Activated naive CD4-positive, alpha-beta T cell (primary cell): ENCODE measurements at places on chromosomes 2 and 18.

DNA sequence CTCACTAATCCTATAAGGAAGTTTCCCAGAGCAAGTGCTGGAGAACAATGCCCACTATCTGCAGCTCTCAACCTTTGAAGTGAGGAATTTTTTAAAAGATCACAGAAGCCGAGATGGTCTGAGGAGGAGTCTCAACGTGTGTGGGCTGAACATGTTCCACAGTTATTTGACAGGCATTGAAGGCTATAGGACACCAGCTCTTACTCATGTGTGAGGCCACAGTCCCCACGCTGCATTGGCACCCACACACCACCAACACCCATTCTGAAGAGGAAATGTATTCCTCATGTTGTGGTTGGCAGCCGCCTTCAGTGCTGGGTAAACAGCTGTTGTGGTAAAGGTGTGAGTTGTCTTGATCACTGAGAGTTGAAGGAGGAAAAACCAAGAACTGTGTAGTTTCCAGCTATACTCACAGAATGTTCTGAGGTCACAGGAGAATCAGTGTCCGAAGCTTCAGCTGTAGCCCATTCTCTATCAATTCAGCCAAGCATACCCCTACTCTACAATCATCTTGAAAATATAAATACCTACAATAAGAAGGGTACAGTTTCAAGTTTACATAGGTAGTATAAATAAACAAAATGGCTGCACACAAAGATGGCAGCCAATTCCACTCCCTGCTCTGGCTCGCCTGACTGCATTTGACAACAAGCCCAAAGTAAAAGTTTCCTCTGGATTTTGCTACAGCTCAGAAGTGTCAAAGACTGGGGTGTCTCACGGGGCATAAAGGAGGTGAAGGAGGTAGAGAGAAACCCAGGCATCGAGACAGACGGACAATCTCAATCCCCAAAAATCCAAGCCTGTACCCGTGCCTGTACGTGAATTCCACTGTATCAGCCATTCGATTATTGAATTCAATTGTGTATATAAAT lies 12.1 kb downstream of the CD226 start:
- DNase-seq = peak; percentile 61

DNA sequence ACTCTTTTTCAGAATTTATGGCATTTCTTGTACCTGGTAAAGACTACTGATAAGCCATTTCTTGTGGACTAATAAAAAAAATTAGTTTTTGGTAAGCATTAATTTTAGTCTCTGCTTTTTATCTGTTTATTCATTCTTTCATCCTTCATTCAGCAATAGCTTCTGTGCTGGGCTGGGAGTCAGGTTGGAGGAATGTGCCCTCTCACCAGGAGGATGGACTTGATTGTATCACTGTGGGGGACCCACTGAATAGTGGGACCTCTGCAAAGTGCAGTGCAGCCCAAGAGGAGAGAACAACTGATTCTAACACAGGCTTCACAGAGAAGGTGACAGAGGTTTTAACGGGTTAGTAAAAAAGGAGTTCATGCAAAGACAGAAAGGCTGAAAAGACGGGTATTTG lies 39.1 kb downstream of the CDC42EP3 start:
- DNase-seq = no peak

- DNase-seq = no peak
These were observed 139.5 kb downstream of the METTL4 start for GRCh38 chr18:2431806-2432205.

- no peak for DNase-seq
These were observed 216.0 kb upstream of the HAAO start for GRCh38 chr2:43008388-43008787.

DNA sequence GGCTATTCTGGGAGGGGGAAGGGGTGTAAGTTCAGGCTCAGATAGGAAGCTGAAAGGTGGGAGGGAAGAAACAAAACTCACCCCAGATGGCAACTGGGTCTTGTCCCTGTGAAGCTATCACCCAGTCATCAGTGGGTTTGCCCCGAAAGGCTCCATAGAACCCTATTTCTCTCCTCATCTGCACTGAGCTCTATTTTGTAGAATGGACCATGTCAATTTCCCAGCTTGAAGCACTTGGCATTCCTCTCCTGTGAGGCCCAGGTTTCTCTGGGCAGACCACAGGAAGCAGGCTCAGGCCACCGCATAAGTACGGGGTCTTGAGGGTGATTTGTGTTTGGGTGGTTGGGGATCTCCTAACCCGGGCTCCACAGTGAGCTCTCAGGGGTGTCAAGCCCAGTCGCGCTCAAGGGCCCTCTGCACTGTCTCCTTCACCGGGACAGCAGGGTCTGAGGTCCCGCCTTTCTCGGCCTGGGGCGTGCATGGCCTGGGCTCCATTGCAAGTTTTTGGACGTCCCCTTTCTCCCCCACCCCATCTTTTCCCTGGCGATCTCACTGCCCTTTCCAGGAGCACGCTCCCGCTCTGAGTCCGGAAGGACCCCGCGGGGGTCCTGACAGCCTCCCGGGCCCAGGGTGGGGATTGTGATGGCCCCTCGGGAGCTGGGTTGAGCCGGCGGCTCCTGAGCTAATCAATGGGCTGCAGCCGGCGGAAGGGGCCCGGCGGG lies 27.3 kb upstream of the NOTO start:
- no peak for DNase-seq

GRCh38 chr2:140417504-140417903 lies 1637.3 kb upstream of the NXPH2 start:
- no peak for DNase-seq

DNA sequence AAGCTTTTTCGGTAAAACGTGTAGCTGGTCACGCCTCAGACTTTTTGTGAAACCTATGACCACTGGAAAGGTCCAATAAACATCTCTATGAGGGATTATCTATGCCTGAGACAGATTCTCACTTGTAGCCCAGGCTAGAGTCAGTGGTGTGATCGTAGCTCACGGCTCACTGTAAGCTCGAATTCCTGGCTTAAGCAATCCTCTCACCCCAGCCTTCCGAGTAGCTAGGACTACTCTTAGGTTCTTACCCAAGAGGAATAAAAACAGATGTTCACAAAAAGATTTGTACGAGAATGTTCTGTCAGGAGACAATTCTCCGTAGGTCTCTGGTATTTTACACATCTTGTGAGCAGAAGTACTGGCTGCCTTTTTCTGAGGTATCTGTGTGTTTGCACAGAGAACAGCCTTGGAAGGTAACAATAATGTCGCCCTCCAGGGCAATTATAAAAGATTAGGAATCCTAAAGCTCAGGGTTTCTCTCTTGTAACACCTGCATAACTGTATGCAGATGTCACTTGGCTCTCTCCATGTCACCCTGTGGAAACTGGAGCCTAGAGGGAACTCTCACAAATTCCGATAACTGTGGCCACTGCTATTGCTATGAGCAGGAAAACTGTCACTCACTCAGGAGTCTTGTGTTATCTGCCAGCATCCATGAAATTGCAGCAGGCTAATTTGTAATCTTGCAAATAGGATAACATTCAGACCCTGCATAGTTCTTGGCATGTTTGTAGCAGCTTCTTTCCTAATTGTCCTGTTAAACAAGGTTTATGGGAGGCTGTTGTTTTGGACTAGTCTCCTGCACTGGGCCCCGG lies 25.5 kb upstream of the RALBP1 start:
- DNase-seq = no peak

DNA sequence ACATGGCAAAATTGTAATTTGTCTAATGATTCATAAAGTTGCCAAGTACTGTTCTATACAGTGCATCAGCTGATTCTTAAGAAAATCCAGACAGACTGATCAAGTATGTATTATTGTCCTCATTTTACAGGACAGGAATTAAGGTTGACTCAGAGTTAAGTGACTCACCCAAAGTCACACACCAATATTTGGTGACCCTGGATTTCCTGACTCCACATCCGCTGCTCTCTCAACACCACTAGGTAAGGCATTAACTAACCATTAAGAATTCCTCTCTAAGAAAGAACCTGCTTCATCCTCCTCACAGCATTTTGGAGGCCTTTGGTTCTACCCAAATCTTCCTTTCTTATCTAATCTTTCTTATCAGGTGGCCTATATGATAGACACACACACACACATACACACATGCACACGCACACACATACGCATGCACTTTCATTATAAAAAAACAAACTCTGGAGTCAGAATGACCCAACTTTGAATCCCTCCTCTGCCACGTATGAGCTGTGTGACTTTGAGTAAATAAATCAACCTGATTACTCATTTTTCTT lies 150.8 kb downstream of the ANKRD44 start:
- DNase-seq = no peak

GRCh38 chr2:7083580-7084509 lies 166.6 kb downstream of the RNF144A start:
- DNase-seq = no peak

GRCh38 chr18:32386471-32386870 lies 84.2 kb downstream of the GAREM1 start:
- no peak for DNase-seq

- DNase-seq = no peak
These were observed 117.1 kb upstream of the SERTAD2 start for GRCh38 chr2:64770781-64771334.

GRCh38 chr2:223051693-223052289 lies at the start of gene KCNE4:
Gene KCNE4 (plus strand): TSS chr2:223052190. CDS start chr2:223052831, 641 bp downstream.
- DNase-seq = no peak

DNA sequence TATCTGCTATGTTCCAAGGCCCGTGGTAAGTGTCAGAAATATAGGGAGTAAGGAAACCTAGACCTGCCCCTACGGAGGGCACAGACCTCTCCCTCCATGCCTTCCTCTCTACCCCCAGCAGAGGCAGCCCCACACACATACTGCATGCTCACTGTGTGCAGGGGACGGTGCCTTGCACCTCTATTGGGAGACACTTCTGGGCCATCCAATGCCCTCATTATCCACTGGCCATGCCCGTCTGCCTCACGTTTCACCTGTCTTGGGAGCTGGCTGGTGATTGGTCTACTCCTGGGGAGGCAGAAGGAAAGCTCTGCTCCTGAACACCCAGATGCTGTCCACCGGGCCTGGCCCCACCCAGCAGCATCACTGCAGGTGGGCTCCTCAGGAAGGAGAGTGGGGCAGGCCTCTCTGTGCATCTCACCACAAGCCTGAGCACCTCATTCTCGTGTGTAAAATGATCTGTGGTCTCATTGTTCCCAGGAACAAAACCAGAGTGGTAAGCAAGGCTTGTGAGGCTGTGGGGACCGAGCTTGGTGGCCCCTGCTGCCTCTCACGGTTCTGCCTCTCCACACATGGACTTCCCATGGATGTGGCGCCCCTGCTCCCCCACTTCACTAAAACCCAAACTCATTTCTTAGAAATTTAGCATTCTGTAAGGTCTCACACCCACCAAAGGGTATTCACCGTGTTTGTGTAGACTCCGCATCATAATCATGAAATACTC lies 312.5 kb upstream of the HS6ST1 start:
- no peak for DNase-seq

DNA sequence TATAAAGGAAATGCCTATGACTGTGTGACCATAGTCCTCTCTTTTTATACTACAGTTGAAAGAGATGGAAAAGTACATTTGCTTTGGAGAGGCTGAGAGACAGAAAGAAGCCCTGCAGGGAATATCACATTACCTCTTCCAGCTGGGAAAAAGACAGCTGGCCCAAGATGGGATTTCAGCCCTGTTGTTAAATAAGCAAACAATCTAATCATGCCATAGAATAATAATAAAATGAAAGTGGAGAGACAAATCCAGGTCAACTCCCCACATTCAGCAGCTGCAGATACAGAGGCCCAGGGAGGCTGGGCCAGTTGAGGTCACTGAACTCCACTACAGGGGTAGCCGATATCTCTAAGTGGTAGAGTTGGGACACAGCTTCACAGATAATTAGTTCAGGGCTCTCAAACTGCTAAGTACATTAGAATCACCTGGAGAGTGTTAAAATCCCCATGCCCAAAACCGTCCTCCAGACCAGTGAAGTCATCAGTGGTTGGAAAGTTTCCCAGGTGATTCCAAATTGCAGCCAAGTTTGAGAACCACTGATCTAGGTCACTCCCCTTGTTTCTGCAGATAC lies 81.9 kb downstream of the MOGAT1 start:
- no peak for DNase-seq

DNA sequence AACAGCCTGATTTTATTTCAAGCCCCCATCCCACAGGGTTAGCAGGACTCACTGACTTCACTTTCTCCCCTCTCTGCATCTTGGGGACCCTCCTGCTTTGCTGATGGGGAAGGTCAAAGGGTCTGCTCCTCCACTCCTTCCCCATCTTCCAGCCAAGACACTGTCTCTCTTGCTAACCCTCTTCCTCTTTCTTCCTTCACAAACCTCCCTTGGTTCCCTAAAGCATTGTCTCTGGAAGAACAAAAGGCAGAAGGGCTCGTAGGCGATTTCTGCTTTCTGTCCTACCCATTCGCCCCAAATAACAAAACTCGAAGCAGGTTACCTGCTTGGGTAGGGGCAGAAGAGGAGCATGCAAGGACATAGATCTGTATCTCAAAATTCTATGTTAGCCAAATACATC lies 5.5 kb upstream of the SLC4A3 start:
- DNase-seq = no peak

- no peak for DNase-seq
These were observed 21.3 kb downstream of the ITGA6 start for GRCh38 chr2:172448544-172449267.

DNA sequence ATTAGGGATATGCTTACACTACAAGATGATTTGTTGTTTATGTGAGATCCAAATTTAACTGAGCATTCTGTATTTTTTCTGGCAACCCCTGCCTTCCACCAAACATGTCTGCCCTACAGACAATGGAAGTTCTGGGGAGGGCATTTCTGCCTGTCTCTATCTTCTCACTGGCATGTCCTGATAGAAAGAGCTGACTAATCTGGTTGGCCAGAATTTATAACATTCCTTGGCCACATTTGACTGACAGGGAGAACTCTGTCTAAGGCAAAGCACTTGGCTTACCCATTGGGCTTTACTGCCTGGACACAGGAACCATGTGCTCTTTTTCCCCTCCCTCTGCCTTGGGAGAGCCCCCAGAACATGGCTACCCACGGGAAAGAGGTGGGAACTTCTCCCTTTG lies 70.6 kb upstream of the TMEM178A start:
- no peak for DNase-seq

- no peak for DNase-seq
These were observed 311.1 kb downstream of the TXNL1 start for GRCh38 chr18:56327191-56327885.

DNA sequence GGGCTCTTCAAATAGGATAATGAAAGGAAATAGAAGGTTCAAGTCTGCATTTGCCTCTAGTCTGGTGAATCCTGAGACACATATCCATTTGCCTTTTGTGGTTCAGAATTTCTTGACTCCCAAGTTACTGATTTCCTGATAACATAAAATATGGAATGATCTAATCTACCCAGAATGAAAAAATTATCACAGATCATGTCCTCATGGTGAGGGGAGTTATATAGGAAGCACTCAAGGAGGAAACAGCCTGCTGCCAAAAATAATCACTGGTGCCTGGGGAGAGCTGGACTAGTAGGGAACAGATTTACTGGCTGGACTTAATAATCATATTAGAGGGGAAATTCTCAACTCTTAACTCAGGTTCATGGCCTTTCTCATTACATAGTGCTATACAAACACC lies 95.5 kb upstream of the STK17B start:
- no peak for DNase-seq

- no peak for DNase-seq
These were observed 549.0 kb downstream of the ZNF804A start for GRCh38 chr2:185147361-185147760.

DNA sequence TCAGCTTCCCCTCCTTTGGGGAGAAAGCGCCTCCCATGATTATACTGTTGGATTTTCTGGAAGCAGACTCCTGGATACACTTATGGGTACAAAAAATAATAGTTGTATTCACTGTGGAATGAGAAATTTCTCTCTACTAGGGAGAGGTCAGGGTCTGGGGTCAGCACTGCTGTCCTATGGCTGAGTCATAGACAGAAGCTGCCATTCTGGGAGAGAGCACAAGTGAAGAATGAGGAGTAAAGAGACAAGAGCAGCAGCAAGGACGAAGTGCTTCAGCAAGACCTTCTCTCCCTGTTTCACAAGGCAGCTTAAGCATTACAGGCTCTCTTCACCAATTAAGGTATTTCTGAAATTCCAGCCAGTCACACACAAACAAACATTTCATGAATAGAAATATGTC lies 10.1 kb upstream of the UNC80 start:
- no peak for DNase-seq
